ENCODE measurements at places on chromosomes 4 and X.

DNA sequence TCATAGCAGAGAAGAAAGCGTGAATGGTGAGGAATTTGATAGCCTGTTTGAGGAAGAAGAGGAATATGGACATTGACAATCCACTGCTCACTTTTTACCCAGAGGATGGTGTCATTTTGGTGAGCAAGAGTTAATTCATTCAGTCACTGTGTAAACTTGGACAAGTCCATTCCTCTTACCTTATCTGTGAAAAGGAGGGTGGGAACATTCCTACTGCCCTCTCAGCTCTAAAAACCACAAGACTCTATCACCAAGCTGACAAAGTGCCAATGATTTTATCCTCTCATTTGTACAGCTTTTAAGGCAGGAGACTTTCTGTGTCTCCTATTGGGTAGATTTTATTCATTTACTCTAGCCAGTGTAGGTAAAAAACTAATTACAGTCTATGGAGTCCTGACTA, 103.8 kb downstream of the LUZP4 start:
- no peak for DNase-seq

DNA sequence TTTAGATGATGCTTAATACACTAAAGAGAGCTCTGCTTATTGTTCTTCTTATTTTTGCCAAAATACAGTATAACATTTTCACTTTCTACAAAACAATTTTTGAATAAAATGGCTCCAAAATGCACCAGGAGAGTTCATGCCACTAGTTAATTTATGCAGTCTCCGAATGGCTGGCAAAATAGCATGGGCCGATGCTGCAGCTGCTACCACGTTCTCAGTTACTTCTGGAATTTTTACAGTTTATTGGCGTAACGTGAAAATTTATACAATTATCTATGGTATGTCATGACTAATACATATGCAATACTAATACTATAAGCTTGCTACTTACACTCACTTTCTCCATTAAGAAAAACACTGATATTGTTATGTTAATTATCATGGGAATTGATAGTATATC, 16.5 kb downstream of the KLHL13 start:
- DNase-seq: no peak

DNA sequence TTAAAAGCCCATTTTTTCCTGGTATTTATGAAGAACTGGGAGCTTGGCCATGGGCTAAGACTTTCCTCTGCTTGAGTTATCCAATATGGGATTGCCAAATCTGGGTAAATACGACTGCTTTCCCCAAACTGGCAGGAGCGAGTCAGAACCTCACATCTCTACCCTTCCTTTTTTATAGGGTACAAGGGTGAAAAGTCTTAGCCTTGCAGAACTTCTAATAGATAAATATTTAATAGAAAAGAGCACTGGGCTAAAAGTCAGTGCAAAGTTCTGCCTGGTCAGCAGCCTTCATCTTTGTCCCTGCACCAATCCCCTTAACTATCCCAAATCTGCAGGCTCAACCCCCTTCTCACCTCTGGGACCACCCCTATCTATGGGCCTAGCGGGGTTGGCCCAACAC, 61.6 kb upstream of the ACSL1 start:
- no peak for DNase-seq

DNA sequence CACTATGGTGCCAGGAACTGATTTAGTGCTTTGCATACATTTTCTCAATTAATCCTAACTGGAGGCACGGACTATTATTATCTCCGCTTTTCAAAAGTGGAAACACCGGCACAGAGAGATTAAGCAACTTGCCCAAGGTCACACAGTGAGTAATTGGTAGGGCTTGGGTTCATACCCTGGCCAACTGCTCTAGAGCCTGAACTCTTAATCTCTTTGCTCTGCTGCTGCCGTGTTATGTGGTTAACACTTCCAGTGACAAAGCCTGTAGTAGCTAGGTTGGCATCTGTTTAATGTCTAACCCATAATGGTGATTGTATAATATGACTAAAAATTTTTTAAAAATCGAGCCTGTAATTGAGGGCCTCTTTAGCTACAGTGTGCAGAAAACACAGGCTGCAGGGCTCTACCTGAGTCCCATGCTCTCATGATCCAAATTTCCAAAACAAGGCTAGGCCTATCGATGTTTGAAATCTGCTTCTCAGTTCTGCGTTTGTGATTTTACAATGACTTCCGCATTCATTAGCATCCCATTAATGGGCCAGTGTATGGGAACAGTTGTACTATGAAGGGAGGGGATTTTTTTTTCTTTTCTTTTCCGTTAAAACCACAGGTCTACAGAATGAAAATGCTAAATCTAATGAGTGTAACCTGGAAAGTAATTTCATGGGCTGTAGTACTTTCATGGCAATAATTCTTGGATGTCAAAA, 219.3 kb upstream of the JADE1 start:
- no peak for DNase-seq

- DNase-seq: no peak
Observed at GRCh38 chrX:66150163-66150562, 13.9 kb upstream of the HEPH start.

- no peak for DNase-seq
Observed at GRCh38 chr4:10008609-10009005, 12.7 kb downstream of the SLC2A9 start.

DNA sequence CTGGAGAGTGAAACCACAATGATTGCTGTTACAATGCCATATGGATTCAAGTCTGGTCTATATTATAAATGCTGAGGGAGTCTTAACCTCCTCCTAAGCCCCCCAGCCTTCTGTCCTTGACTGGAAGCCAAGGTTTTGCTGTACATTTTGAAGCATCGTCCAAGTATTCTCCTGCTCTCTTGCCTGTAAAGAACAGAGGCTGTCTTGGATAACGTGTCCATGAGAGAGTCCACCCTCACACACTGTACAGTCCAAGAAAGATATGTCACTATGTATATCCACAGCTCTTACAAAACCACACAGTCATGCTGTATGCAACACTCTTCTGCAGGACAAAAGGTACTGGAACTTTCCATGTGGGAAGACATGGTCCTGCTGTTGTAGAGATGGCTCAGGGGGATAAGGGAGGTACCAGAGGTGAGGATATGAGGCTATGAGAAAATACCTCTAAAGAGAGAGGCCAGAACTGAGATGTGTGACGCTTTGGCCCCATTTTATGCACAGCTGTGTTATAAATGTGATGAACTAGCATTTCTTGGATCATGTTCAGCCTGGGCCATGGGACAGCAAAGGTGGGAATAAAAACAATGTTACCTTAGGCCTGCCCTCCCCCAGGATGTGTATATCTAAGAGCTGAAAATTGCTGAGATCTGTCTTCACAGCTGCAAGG, 678.6 kb downstream of the IQCM start:
- no peak for DNase-seq

DNA sequence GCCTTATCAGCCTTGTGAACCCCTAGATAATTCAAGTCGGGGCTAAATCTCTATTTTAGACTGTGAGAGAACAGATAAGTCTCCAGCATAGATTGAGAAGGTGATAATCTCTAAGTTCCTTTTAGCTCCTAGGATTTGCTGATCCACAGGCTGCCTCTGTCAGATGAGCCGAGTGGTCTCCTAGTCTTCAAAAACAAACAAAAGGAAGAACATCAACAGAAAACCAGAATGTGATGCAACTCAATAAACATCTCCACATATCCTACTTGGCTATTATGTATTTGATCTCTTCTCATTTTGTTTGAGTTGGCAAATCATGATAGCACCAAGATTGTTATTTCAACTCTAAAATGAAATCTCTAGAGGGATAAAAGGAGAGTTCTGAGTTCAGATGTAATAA, 88.4 kb upstream of the SLC7A11 start:
- DNase-seq: no peak
